Stimulated activated CD4-positive, alpha-beta T cell treated with anti-CD3 and anti-CD28 coated beads, Interleukin-15, amount 100 ng/mL, for 1 hour (primary cell): ENCODE measurements at places on chromosomes 16 and 17.

DNA sequence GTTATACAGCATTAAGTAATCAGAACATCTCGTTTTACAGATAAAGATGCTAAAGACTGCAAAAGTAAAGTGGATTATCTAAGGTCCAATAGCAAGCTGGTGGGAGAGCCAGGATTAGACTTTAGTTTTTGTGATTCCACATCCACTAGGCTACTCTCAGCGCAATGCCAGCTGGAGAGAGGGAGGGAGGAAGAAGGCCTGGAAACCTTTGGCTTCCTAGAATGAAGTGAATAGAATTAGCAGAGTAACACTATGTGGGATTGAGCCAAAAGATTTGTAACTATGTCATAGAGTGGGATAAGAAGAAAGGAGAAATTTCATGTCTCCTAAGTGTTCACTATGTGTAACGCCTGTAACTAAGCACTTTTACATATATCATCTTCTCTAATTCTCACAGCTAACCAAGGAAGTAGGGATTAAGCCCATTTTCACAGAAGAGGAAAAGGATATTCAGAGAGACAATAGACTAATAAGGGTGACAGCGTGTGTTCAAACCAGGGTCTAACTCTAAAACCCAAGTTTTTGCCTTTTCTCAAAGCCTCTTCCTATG lies 25.4 kb upstream of the NSRP1 start:
- no peak for DNase-seq

GRCh38 chr16:81923296-81923695 lies 88.0 kb downstream of the SDR42E1 start:
- no peak for DNase-seq

DNA sequence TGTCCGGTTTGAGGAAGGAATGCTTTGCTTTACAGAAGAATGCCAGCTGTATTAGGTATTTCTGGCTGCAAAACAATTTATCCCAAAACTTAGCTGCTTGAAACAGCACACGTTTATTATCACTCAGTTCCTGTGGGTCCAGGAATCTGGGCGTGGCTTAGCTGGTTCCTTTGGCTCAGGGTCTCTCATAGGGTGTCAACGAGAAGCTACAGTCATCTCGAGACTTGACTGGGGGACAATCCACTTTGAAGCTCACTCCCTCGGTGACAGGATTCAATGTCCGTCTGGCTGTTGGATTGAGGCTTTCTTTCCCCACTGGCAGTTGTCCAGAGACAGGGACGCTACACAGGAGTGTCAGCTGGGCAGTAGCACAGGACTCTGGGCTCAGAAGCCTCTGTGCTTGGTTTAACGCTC lies 9.6 kb upstream of the RHBDF2 start:
- DNase-seq = no peak

- no peak for DNase-seq
Observed at GRCh38 chr16:89366561-89367537, 123.5 kb downstream of the ANKRD11 start.

DNA sequence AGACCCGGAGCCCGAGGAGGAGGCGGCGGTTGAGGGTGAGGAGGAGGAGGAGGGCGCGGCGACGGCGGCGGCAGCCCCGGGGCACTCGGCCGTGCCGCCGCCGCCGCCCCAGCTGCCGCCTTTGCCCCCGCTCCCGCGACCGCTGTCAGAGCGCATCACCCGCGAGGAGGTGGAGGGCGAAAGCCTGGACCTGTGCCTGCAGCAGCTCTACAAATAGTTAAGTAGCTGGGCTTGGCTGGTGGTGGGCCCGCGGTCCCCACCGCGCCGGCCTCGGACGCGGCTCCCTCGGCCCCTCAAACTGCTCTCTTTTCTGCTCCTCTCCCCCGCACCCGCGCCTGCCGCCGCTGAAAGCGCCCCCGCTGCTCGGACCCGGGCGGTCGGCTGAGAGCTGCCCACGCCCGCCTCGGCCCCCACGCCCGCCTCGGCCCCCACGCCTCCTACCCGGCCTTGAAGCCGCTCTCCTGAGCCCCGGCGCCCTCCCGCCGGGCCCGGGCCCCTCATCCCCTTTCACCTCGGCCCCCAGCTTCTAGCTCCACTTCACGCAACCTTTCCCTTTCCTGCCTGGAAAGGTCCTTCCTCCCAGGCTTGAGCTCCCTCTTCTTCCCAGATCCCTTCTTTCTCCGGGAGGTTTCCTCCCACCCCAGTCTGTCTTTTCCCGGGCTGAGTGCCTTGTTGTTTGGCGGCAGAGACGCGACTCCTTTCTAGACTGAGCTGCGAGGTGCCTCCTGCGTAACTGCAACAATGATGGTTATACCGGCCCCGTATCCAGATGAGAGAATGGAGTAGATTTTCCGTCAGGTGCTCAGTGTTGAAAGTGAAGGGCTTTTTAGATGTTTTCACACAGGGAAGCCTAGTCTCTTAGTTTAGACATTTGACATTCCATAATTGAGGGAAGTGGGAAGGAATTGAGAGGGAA lies 850 bp downstream of the PPM1E start:
- DNase-seq = no peak

- DNase-seq = no peak
Observed at GRCh38 chr16:87540072-87540896, 47.5 kb upstream of the ZCCHC14 start.

DNA sequence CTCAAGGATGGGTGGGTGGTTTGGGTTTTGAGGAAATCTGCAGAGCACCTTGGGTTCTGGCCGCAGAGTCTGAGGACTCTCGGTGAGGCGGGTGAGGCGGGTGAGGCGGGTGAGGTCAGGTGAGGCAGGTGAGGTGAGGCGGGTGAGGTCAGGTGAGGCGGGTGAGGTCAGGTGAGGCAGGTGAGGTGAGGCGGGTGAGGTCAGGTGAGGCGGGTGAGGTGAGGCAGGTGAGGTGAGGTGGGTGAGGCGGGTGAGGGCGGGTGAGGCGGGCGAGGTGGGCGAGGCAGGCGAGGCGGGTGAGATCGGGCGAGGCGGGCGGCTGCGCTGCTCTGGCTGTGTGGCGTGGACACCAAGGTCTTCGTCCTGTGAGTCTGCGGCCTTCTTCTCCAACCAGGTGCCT lies 24.1 kb upstream of the RPL13 start:
- DNase-seq = no peak

- DNase-seq = no peak
Observed at GRCh38 chr16:66712512-66712911, 16.0 kb upstream of the CMTM4 start.

DNA sequence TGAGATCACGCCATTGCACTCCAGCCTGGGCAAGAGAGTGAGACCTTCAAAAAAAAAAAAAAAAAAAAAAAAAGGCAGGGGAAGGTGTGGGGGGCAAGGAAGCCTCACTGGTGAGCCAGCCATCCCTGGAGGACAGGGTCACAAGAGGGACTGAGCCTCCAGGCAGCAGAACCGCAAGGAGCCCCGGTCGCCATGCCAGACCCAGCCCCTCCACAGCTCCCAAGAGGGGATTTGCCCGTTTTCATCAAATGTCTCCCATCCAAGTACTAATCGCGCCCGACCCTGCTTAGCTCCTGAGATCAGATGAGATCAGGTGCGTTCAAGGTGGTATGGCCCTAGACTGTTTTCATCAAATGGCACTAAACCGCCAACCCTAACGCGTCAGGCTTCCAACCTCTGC lies 2.9 kb downstream of the SLC38A8 start:
- DNase-seq = no peak

DNA sequence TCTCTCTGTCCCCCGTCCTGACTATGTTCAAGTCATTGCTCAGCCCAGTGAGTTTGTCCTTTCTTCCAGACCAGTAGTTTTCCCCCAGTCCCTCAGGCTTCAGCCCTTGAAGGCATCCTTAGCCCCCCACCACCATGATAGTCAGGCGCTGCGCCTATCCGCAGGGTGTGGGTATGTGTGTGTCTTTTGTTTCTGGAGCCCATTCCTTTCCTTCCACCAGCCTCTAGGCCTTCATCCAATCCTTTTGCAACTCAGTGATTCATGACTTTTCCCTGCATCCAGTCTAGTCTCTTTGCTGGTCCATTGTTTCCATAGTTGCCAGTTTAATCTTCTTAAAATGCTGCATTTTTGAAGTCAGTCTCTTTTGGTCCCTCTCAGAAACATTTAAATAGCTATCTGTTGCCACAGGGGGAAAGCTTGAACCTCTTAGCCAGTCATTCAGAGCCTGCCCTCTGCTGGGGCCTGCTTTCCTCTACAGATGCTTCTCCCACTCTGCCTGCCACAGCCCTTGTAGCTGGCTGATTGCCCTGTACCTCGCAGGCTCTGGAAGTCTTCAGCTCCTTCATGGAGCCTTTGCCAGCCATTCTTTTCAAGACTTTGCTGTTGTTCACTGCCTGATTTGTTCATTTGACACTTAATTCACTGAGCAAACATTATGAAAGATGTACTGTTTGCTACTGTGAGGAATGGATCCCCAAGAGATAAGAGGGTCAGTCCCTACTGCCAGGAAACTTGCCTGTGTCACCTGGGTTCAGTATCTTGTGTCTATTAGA lies 55.9 kb upstream of the ADCY7 start:
- peak; percentile 27 for DNase-seq

GRCh38 chr16:69029121-69029520 lies 76.3 kb upstream of the HAS3 start:
- no peak for DNase-seq

DNA sequence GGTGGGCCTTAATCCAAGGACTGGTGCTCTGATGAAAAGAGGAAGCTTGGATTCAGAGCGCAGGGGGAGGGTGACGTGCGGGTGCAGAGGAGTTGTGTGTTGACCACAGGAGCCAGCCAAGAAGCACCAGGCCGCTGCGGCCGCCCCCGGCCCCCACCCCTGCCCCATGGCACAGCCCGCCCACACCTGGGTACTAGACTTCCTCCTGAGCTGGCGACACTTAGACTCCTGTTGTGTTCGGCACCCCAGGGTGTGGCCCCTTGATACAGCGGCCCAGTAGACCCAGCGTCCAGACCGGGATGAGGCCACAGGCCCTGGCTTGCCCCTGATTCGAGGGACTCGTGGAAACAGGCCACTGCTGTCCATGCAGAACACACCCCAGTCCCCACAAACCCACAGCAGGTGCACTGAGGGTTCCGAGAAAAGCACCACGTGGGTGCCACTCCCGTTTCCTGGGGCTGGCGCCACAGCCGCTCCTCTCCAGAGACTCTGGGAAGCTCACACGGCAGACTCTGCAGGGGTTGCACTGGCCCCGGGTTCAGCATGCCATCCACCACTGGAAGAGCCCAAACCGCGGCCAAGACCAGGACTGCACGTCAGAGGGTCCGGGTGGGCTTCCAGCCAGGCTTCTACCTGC lies 5.7 kb upstream of the SNAI3 start:
- DNase-seq = no peak

GRCh38 chr16:70679671-70680494 lies 6.0 kb downstream of the MTSS2 start:
- no peak for DNase-seq

DNA sequence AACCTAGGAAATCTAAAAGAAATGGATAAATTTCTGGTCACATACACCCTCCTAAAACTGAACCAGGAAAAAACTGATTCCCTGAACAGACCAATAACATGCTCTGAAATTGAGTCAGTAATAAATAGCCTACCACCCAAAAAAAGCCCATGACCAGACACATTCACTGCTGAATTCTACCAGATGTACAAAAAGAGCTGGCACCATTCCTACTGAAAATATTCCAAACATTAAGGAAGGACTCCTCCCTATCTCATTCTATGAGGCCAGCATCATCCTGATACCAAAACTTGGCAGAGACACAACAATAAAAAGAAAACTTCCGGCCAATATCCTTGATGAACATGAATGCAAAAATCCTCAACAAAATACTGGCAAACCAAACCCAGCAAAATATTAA lies 52.9 kb downstream of the TTC19 start:
- no peak for DNase-seq

DNA sequence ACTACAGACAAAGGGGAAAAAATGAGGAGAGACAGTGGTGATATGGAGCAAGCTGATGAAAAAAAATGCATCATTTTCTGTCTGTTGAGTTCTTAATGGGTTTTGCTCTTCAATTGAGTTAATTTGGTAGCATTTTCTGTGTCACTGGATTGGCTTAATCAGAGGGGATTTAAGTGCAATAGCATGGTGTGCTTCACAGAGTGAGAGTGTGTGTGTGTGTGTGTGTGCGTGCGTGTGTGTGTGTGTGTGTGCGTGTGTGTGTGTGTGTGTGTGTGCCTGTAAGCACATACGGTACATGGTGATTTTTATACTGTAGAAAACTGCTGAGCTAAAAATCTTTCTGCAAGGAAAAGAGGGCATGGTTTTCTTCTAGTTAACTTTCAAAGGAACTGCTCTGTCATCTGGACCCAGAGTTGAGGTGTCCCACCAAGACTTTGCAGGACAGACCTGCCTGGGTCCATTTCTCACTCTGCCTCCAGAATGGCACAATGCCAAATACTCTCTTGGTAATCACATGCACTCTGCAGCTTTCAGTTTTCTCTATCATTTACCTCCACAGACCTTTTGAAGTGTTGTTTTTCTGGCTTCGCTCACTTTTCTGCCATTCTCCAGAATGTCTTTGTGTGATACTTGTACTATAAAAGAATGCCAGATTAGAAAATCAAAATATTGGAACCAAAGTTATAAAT lies 952.6 kb upstream of the SOX9 start:
- no peak for DNase-seq

- DNase-seq = no peak
Observed at GRCh38 chr17:65936013-65936412, 255.9 kb downstream of the CEP112 start.

GRCh38 chr17:56593646-56594319 lies at the start of gene NOG:
Gene NOG (plus strand): TSS chr17:56593699. CDS start chr17:56594224, 525 bp downstream.
- DNase-seq = peak; percentile 42

GRCh38 chr17:32873114-32873513 lies 3.8 kb downstream of the MYO1D start:
- DNase-seq = no peak

- no peak for DNase-seq
Observed at GRCh38 chr17:4607261-4607741, 23.0 kb downstream of the SMTNL2 start.

- no peak for DNase-seq
Observed at GRCh38 chr17:69147460-69147859, 5.8 kb upstream of the ABCA6 start.

GRCh38 chr16:85963753-85964285 lies 64.9 kb downstream of the IRF8 start:
- no peak for DNase-seq

GRCh38 chr17:41326173-41327145 lies 10.9 kb upstream of the KRTAP17-1 start:
- DNase-seq = no peak
